Stimulated activated CD8-positive, alpha-beta memory T cell treated with anti-CD3 and anti-CD28 coated beads, Interleukin-4, amount 100 ng/mL, for 1 hour (primary cell): ENCODE measurements at places on chromosomes 12 and 14.
A peak's percentile ranks its signal among the peaks of the same experiment; 100 is the strongest.

DNA sequence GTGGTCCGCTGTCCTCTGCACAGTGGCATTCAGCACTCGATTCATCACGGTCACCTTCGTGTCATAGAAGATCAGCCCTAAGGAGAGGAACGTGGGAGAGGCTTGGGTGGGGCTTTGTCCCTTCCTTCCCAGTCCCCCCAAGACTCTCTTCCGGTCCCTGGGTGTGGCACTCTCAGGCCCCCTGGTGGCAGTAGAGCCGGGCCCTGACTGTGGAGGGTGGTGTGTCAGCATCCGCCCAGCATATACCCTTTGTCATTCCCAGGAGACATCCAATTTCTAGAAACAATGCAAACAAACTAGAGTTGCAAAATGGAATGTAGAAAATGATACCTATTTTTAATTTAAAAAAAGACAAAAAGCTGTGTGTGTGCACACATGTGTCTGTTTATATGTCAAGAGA is 45.0 kb downstream of the TRAFD1 start:
- no peak for DNase-seq

- DNase-seq: no peak
Measured at GRCh38 chr12:112635036-112635435, 156.5 kb upstream of the RPH3A start.

DNA sequence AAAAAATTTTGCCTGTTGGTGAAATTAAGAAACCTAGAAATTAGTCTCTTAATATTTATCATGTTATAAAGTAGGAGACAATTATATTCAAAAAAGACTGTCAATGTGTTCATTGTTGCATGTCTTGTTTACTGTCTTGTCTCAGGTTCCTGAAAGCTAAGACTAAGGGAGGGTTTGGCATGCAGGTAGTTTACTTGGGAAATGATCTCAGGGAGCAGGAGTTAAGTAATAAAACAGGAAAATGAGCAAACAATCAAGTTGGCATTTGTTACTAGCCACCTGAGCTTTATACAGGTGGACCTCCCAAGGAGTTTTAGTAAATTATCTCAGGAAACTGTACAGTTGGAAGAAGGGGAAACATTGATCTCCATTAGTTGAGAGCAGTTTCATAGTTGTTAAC is 188.0 kb upstream of the MDGA2 start:
- no peak for DNase-seq

DNA sequence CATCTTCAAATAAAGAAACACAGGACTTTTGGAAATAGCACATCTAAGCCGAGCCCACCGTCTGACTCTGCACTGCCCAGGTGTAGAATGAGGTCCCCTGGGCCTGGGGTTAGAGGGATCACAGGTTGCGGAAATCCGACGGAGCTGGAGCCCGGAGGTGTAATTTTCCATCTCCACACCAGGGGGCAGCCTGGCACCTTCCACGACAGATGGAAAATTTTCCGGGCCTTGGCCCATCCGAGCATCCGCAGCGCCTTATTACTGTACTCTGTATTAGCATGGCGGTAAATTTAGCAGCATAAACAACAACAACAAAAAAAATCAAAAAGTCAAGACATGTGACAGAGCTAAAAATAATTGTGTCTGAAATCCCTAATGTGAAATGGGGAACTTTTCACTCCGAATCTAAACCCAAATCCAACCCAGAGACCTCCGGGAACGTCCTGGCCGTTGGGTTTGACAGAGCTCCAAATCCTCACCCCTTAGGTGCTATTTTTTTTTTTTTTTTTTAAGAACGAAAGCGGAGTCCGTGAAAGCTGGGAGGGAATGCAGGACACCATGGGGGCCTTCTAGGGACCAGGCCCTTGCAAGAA is 93.9 kb downstream of the KSR2 start:
- DNase-seq: peak; percentile 20

DNA sequence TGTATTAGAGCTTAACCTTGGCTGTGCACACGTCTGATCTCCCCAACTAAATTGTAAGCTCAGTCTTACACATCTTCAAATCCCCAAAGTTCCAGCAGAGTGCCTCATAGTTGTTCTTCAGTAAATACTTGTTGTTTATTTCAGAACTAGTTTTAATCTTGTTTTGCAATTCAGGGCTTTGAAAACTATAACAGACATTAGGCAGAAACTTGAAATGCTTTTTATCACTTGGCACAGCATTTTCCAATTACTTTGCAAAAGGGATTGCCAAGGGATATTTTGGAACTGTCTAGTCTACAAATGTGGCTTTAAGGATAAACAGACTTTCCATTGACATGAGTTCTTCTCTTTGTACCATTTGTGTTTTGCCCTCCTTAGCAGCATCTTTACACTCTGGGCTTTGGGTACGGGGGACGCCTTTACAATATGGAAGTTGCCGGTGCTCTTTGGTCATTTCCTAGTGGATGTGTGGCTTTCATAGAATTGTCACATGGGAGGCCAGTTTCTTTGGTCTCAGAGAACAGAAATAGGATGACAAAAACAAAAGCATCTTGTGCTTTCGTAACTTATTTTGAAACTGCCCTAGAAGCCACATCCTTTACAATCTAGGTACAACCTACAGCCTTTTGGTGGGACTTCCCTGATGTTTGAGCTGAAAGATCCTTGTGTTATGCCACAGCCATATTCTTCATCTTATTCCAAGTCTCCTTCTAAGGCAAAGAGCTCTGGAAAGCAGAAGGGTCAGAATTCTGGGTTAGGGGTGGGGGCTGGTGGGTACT is 96.9 kb downstream of the NPAS3 start:
- no peak for DNase-seq

- DNase-seq: no peak
Measured at GRCh38 chr12:124400124-124400523, 105.2 kb downstream of the RFLNA start.

GRCh38 chr12:32679920-32680237 is 778 bp downstream of the DNM1L start:
- DNase-seq: no peak

- no peak for DNase-seq
Measured at GRCh38 chr14:85554106-85554505, 24.2 kb downstream of the FLRT2 start.

GRCh38 chr12:116319898-116320621 is 42.6 kb upstream of the MED13L start:
- DNase-seq: no peak

DNA sequence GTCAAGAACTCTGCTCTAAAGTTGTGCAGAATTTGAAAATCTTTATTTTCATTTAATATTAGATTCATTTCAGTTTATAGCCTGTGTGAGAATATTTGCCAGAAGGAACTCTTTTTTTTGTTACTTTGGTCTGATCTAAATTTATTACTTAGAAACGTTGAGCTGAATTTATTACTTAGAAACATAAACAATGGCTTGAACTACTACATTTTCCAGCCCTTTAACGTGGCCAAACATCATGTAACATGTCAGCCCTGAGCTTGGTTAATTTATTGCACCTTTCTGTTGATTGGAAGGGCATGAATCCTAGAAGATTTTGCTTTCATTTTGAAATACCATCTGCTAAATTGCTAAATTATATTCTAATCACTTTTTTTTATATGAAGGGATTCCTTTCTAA is 241.4 kb downstream of the TMEM117 start:
- no peak for DNase-seq

DNA sequence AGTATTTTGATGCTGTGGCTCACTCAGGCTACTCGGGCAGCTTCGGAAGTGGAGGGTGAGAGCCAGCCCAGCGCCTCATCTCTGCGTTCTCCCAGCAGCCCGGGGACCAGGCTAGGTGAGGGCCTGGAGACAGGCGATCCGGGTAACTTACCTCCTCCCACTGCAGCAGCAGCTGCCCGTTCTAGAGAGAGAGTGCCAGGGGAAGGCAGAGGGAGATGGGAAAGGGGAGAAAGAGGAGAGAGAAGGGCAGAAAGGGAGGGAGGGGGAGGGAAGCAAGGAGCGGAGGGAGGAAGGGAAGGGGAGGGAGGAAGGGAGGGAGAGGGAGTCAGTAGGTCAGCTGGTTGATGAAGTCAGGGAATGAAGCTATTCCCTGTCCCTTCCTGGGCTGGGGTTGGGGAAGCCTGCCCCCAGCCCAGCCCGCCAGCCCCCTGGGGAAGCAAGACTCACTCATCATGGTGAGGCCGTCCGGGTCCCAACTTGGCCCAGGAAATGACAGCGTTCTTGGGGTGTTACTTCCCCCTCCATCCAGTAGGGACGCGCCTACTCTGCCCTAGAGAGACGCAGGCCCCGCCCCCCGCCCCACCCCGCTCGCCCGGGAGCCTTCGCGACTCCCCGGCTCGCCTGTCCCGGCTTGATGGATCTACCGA is at the start of gene IFI27L2:
TSS of gene IFI27L2 (minus strand) at position 494 of the 647 bp plus-strand sequence. CDS start at position 454, 40 bp downstream.
- DNase-seq: peak; percentile 36

DNA sequence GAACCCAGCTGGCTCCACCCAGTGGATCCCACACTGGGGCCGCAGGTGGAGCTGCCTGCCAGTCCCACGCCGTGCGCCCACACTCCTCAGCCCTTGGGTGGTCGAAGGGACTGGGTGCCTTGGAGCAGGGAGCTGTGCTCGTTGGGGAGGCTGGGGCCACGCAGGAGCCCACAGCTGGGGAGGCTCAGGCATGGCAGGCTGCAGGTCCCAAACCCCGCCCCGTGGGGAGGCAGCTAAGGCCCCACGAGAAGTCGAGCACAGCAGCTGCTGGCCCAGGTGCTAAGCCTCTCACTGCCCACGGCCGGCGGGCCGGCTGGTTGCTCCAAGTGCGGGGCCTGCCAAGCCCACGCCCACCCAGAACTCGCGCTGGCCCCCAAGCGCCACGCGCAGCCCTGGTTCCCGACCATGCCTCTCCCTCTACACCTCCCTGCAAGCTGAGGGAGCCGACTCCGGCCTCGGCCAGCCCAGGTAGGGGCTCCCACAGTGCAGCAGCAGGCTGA is 56.2 kb downstream of the ANO2 start:
- DNase-seq: no peak

DNA sequence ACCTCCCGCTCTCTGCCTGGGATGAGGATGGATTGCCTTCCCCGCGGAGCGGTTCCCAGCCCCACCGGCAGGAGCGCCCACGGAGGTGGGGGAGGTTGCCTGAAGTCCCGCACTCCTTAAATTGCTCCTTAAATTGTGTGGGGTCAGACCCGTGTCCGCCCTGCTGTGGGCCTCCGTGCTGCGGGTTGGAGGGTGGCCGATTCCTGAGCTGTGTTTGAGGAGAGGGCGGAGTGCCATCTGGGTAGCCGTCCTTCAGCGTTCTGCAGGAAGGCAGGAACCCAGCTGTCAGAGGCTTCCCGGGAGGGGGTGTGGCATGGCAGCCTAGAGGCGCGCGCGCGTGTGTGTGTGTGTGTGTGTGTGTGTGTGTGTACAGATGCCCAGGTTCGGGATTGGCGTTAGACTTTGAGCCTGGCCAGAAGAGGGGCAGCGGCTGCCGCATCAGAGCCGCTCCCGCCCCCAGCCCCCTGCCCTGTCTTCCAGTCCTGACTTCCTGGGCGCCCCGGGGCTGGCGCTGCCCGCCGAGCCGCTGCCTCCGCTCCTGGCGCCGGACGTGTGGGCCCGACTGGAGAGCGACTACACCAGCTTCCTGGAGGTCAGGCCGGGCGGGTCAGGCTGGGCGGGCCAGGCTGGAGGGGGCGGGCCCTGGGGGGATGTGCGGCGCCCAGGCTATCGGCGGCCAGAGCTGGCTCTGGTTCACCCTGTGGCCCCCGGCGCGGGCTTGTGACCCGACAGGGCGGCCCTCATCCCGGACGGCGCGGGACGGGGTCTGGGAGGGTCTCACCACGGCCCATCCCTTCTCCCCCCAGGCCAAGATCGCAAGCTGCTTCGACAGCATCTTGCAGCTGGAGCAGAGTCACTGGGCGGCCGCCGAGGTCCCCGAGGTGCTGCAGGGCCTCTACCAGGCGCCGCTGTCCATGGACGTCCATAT is 9.2 kb downstream of the EXOC3L4 start:
- DNase-seq: no peak

DNA sequence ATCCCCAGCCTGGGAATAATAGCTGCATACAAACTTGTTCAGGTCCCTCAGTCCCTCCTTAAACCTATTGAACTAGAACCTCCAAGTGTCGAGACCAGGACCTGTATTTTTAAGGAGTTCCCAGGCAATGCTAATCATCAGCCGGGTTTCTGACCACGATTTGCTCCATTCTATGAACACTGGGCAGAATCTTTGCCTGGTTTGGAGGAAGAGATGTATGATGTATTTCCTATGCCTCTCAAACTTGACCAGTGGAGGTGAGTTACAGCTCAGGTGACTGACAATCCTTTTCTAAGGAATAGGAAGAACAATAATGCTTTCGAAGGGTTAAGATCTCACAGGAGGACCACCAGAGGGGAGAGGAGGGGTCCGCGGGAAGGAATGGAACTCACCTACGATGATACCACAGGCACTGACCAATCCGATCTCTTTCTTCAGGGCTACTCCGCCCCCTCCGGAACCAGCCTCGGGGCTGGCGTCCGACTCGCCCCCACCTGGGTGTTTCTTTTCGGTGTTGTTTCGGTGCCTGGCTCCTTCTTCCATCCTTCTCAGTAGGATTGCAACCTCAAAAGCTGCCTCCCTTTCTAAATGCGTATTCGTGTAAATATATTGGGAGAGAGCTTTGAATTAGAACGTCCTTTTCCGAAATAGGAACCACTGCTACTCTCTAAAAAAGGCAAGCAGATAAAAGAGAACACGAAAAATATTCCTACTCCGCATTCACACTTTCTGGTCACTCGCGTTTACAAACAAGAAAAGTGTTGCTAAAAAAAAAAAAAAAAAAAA is 895 bp downstream of the SLC7A8 start:
- no peak for DNase-seq

DNA sequence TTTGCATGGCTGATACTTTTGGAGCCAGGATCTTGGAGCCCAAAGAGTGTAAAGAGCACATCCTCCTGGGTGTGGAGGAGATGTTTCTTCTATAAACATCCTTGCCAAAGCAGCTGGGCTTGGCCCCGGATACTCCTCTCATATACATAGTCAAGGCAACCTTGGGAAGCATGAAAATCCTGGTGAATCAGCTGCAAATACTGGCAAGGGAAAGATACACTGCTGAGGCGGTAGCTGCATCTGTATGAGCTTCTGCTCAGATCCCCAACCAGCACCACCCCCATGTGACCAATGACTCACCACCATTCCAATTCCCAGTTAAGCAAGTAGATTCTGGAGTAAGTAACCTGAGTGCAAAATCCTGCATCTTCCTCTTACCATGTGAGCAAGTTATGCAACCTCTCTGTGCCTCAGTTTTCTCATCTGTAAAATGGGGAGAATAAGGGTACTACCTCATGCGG is 567.4 kb downstream of the MED13L start:
- no peak for DNase-seq

DNA sequence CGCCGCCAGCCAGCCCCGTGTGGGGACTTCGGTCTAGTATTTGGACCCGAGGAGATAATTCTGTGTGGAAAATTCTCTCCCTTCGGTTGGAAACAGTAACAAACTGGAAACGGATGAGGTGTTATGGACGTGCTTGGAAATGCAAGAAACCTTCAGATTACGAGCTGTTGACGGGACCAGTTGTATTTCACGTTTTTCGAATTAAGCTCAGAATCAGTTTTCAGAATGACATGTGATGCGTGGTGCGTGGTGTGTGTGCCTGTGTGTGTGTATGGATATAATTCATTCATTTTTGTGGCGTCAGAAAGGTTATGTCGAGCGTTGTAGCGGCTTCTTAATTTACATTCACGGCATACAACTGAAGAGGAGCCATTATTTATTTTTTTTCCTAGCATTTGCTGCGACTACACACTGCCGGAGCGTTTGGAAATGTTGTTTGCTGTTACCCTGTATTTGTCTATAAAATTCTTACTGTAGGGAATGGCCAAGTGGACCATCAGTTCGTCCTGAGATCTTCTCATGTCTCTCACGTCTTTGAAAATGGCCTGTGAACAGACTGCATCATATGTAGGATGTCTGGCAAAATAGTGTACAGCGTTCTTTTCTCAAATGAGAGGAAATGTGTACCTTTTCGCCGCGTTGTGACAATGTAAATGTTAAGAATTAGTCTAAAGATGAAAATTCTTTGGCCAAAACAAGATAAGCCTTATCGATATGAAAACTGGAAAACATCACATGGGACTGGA is 1.3 kb downstream of the TRAF3 start:
- DNase-seq: no peak
